Hematopoietic multipotent progenitor cell (in vitro differentiated cells): ENCODE measurements at places on chromosomes 4 and X. TPM values are rescaled to one million over a fixed set of nuclear protein-coding genes. Genes with fewer than 3 reads are reported as not detected.
A peak's percentile ranks its signal among the peaks of the same experiment; 100 is the strongest.

DNA sequence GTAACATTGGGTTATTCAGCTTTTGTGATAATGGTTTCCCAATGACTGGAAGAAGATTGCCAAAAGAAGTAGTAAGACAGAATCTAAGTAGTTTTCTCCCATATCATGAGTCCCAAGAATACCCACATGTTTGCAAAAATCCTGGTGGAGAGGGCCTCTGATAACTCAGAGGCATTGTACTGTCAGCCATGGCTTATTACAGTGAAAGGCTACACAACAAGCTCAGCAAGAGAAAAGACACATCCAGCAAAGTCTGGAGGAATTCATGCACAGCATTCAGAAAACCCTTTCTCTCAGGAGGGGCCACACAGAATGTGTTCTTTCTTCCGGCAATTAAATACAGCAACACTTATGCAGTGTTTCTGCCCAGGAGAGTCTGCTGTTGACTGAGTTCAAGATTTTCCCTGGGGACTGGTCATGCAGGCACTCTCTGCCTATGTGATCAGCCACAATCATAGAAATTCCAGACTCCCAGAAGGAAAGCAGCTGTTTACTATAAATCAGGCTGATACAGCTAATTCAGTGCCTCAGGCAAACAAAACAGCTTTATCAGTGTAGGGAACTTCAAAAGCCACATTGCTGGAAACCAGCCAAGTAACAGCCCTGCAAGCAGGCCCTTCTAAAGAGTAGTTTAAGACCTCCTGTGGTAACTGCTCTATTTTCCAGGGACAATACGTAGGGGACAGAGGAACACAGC lies 937.1 kb downstream of the CCSER1 start:
- DNase-seq, result no peak

GRCh38 chr4:2172627-2173231 lies 69.2 kb downstream of the HAUS3 start:
- no peak for DNase-seq

Gene TBC1D1
- 75.4 TPM for total RNA-seq

DNA sequence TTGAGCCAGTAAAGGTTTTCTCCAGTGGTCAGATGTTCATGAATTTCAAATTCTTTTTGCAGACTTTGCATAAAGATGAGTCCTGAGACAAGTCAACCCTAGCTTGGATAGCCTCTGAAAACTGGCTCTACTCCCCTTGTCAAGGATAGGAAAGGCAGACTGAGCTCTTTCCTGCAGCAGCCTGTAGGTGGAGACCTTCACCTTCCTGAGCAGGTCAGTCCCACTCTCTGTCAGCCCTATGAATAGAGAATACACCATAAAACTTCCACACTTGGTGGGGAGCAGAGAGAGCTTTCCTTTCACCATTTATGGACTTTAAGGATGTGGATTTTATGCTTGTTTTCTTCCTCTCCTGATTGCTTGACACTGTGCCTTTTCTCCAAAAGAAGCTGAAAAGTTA lies 41.9 kb downstream of the PCDH19 start:
- DNase-seq, result no peak

Gene FAM9B
- not detected for total RNA-seq

Gene ZFP42
- total RNA-seq, result not detected

DNA sequence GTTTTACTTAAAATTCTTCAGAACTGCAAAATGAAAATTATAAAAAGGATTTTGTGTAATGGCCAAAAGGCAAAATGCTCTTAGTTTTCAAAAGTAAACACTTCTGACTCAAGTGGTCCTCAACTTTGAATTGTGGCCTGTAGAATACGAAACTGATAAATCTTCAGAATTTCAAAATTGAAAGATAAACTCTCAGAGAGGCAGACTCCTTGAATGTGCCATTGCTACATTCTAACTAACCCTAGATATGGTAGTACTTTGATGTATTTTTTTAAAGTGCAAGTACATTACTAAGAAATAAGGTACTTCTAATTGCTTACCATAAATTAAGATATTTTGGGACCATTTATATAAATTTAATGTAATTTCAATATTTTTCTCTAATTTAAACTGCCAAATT lies 44.4 kb downstream of the TNIP3 start:
- no peak for DNase-seq

DNA sequence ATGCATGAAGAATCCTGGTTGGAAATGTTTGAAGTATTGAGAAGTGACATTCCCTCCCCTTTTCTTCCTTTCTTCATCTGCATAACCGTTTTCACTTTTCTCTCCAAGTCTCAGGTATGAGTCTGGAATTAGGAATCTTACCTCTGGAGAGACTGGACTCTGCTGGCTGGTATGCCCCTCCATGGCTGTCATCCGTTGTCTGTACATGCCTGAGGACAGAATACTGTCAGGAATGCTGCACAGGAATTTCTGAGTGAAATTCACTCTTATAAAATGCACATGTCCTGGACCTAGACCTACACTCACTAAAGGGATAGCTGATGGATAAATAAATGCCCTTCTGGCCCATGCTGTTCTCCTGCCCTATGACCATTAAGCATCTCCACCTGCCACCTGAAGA lies 179.5 kb downstream of the MSN start:
- DNase-seq, result no peak

Gene CCNG2
- total RNA-seq, result 11.6 TPM

DNA sequence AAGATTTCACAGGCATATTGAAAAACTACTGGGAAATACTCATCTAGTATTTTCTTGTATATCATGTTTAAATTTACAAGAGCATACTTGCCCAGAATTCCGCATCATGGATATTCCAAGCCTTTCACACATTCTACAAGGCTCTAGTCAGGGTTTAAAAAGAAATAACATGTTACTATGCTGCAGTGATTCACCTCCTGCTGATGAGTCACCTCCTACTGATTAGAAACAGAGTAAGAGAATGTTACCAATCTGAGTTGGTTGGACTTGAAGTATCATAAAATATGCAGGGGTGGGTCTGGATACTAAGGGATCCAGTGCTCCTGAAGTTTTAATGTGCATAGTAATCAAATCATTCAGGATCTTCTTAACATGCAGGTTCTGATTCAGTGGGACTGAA lies 192.0 kb upstream of the ANK2 start:
- no peak for DNase-seq

DNA sequence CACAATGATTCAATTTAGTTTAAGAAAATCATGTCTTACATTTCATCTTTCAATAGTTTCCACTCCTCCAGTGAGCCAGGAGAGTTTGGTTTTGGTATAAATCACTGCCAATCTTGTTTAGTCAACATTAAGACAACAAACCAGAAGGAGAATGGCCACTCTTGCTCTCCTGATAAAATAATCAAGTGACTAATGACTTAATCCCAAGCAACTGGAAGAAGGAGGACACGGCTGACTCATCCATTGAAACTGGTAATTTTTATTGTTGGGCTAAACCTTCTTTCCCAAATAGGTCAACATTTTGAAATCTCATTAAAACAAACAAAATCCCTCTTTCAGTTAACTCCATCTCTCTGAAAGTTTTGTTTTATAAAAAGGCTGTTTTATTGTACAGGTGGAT lies 230.2 kb downstream of the CLCN4 start:
- no peak for DNase-seq

Gene NDUFC1
- total RNA-seq, result 24.8 TPM

- DNase-seq, result peak; percentile 56
These were observed 768 bp upstream of the CXCL10 start for GRCh38 chr4:76024065-76024464.

GRCh38 chr4:146098397-146098796 lies 77.1 kb upstream of the LSM6 start:
- no peak for DNase-seq

GRCh38 chrX:69555481-69556041 lies 51.4 kb downstream of the NALF2 start:
- DNase-seq, result no peak

GRCh38 chrX:34859191-34859590 lies 83.4 kb upstream of the FAM47B start:
- no peak for DNase-seq

- peak; percentile 32 for DNase-seq
These were observed at the start of gene STS for GRCh38 chrX:7147413-7147977. STS (plus strand) TSS chrX:7147712; CDS start chrX:7253200, 105,488 bp downstream.

GRCh38 chr4:99654361-99654761 lies 3.3 kb downstream of the C4orf54 start:
- DNase-seq, result no peak

DNA sequence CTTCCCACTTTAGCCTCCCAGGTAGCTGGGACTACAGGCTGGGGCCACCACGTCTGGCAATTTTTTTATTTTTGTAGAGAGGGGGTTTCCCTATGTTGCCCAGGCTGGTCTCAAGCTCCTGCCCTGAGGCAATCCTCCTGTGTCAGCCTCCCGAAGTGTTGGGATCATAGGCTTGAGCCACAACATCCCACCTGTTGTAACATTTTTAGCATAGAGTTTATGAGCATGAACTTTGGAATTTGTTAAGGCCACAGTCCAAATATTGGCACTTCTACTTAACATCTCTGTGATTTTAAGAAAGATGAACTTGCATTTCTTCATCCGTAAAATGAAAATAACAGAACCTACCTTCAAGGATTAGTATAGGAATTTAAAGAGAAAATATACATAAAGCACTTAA lies 445.6 kb downstream of the IQCM start:
- DNase-seq, result no peak

DNA sequence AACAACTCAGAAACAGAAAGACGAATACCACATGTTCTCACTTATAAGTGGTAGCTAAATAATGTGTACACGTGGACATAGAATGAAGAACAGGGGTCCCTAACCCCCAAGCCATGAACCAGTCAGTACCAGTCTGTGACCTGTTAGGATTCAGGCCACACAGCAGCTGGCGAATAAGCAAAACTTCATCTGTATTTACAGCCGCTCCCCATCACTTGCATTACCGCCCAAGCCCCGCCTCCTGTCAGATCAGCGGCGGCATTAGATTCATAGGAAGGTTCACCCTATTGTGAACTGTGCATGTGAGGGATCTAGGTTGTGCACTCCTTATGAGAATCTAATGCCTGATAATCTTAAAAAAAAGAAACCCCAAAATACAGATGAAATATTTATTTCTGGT lies 1128.7 kb downstream of the NLGN4X start:
- DNase-seq, result no peak

Gene STARD8
- 8.9 TPM for total RNA-seq

Gene GAGE12E
- not detected for total RNA-seq

- DNase-seq, result peak; percentile 15
These were observed 106.1 kb downstream of the PBDC1 start for GRCh38 chrX:76279007-76279406.

GRCh38 chrX:109187473-109188168 lies 294.3 kb downstream of the GUCY2F start:
- no peak for DNase-seq

DNA sequence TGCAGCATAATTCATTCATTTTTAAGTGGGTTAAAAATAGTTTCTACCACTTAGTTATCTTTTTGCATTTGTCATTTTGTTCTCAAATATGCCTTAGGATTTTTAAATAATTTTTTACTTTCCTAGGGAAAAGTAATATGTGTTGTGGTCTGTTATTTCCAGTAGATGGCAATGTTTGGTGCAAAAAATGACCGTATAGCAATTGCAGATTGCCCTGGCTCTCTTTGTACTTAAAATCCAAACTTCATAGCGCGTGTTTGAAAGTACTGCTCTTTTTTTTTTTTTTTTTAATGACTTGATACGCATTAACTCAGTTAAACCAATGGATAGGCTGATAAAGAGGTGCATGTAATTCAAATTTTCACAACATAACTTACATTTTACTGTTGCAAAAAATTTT lies 74.4 kb upstream of the RBMX start:
- DNase-seq, result no peak

Gene GPR50
- total RNA-seq, result not detected

Gene EVC
- total RNA-seq, result 7.8 TPM

DNA sequence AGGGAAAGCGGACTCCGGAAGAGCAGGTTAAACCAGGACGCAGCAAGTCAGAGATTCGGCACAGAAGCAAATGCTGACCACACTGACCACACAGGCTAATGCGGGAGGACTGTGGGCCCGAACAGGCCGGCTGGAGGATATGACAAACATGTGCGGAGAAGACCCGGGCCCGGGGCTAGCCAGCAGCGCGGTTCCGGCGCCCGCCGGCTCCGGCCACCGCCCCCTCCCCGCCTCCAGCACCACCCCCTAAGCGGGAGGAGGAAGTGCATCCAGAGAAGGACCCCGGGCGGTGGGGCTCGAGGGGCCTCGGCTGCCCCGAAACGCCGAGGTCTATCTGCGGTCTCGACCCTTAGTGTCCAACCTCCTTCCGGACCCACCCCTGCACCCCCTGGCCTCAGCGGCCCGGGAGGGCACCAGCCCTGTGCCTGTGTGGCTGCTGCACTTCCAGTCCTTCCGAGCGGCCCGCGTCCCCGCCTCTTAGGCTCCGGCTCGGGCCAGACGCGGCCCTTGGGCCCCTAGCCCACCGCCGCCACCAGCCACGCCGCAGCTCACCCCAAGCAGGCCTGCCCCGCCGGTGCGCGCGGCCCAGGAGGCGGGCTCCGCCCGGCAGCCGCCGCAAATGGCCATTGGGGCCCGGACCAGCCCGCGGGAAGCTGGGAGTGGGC lies 2.1 kb downstream of the ELOVL6 start:
- no peak for DNase-seq
